Stimulated activated CD4-positive, alpha-beta T cell treated with anti-CD3 and anti-CD28 coated beads, Interleukin-1b, Interleukin-23, amount 100 ng/mL, for 48 hours (primary cell): ENCODE measurements at places on chromosomes 12 and 14.

GRCh38 chr12:125006365-125006764, 12.9 kb downstream of the BRI3BP start:
- DNase-seq, result no peak

DNA sequence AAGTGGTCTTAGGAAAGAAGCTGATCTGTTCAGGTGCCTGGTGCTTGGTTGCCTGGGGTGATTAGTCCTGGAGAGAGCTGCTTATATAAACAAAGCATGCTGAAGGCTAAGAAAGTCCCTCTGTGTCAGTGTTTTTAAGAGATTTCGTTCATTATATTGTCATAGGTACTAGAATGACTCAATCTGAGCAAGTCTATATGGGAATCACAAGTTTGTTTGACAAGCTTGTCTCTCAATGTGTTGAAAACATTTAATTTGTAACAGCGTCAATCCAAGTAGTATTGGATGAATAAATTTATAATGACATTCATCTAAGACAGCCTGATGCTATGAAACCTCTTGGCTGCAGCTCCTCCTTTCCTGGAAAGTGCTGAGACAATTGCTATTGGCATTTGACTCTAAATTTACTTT, 256.3 kb downstream of the TMTC2 start:
- no peak for DNase-seq

DNA sequence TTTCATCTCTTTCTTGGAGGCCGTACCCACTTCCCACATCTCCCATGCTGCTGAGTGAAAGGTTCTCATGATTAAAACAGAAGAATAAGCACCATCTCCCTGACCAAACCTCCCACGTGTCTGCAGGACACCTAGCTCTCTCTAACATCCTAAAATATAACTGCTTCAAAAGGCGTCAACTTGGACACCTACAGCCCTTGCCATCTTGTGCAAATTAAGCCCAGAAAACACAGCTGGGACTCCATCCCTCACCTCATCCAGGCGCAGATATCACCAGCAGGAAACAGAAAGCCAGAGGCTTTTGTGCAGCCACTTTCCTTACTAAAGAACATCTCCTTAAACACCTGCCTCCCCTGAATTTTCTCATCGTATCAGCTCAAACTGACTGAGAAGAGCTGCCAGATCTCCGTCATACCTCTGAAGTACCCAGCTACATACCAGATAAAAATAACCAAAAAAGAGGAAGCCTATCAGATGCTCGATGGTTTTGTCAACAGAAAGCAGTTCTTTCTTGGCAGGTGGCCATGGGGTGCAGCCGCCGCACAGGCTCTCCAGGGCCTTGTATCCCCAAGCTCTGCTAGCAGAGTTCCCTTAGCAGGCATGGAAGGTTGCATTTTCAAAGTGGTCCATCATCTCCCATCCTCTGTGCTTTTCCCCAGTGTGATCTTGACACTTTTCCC, 28.8 kb downstream of the MAP3K9 start:
- DNase-seq, result no peak

DNA sequence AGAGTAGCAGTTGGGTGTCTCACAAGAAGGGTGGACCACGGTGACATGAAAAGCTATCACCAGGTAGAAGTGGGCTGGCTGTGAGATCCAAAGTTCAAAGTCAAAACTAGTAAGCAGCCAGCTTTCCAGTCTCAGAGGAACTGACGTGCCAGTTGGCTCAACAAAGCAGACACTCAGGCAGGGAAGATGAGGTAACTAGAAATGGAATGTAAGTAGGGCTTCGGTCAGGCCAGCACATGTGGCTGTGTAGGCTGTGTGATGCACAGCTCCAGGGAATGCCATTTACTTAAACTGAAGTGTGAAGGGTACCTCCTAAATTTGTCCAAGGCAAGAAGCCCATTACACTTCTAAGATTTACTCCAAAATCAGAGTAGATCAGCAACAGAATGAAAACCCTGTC, 43.6 kb downstream of the PTPRR start:
- DNase-seq, result no peak

- no peak for DNase-seq
These were observed 17.2 kb upstream of the SLC35F4 start for GRCh38 chr14:57883061-57883460.

- DNase-seq, result peak; percentile 58
These were observed 99.2 kb downstream of the SCARB1 start for GRCh38 chr12:124764451-124764850.
